Activated naive CD8-positive, alpha-beta T cell treated with anti-CD3 and anti-CD28 coated beads, Interleukin-2, amount 10 ng/mL, durations not matched to agents 7 days and 5 days (primary cell): ENCODE measurements at places on chromosomes 4 and X.

DNA sequence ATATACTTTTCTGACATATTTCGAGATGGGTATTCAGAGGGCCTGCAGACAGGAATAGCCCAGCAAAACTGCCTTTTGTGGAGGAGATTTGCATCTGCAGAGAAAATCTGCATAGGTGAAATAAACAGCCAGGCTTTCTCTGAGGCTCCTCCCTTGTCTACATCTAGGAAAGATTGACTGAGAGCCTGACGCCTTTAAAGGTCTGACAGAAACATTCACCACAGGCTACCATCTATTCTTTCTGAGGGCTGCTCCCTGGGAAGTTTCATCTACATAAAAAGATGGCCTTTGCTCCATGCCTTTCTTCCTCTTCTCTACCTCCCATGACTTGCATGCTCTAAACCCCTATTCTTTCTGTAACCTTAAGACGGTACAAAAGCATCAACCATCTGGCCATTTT, 55.0 kb upstream of the AP1S2 start:
- no peak for DNase-seq

DNA sequence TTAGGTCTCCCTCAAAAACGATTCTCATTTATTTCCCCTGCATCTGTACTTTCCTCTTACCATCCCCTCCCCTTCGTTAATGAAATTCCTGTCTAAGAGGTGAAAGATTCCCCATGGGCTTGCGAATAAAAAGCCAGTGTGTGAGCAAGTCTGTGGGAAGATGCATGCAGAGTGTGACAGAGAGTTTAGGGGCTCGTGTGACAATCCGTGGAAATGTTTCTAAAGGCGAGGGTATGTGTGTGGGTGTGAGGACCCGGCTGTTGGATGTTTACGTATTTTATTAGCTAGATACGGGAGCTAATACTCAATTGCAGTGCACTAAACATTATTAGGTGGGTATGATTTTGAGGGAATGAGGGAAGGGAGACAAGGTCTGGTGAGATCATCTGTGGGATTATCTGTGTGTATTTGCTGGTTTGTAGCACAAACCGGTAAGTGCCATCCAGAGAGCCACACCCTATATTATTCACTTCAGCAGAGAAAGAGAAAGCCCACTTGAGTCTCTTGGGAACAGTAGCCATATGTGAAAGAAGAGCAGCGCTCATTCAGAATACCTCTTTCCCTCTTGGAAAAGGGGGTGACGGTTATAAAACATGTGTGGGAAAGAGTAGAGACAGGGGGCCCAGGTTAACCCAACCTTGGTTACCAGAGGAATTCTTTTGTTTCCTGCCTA, 893 bp upstream of the HOPX start:
- no peak for DNase-seq

- DNase-seq = no peak
Observed at GRCh38 chr4:45172636-45173035, 446.3 kb upstream of the GNPDA2 start.

DNA sequence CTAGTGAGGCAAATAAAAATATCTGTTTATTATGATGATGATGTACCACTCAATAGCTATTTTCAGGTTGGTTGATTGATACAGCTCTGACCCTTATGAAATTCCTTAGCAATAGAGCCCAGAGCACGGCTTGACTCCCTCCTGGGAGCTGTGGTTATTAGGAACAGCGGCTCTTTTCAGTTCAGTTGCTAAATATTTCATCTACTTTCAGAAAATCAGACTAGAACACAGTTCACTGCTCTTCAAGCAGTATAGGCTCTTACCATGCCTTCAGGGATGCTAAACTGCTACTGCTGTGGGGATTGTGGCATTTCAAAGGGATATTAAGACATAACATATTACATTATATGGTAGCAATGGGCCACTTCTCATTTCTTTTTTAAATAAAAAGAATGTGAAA, 218.8 kb downstream of the SNCA start:
- no peak for DNase-seq

GRCh38 chrX:27132862-27133261, 330.3 kb downstream of the PPP4R3C start:
- DNase-seq = no peak
